ENCODE measurements at places on chromosomes 2 and 18.

- no peak for DNase-seq
Observed at GRCh38 chr2:1968209-1968987, 224.1 kb upstream of the PXDN start.

DNA sequence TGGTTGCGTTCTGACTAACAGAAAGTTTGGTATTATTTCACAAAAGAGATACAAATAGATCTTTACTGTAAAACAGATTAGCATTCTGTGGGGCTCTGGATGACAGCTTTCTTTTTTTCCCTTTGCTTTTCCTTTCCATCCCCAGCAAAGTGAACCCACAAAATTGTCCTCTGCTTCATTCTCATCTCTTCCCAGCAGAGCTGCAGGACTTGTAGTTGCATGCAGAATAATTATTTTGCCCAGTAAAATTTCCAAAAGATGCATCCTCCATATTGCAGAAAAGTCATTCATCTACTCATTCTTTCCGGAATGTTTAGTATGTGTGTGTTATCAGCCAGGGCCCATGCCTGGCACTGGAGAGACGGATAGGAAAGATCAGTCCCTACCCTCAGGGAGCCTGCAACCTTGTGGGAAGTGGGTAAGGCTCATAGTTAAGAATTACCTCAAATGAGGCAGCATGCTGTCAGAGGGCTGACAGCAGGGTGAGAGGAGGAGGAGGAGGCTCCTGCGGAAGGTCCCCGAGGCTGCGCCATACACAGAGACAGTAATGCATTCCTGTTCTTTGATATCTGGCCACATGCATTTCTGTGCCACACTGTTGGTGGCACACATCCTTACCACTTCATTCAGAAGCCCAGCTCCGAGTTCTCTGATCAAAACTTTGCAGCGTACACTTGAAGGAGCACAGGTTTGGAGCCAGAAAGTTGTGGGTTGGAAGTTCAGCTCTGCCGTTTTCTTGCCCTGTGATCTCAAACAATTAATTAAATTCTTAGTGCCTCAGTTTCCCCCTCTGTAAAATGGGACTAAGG is 225.4 kb downstream of the MYCN start:
- DNase-seq, result peak; percentile 100

DNA sequence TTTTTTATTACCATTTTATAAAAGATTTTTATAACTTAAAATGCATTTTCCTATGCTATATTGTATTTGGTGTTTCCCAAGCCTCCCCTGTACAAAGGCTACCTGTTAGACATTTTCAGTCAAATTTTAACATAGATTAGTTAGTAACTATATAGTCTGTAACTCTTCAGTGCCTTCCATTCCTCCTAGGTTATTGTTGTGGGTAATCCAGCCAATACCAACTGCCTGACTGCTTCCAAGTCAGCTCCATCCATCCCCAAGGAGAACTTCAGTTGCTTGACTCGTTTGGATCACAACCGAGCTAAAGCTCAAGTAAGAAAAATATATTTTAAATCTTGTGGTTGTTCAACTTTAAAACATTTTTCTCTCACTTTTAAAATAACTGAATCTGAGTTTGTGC is 10.2 kb downstream of the MDH1 start:
- DNase-seq, result no peak

- no peak for DNase-seq
Observed at GRCh38 chr18:77209587-77209986, 40.1 kb upstream of the GALR1 start.

GRCh38 chr2:227889336-227889735 is 17.9 kb downstream of the DAW1 start:
- no peak for DNase-seq

DNA sequence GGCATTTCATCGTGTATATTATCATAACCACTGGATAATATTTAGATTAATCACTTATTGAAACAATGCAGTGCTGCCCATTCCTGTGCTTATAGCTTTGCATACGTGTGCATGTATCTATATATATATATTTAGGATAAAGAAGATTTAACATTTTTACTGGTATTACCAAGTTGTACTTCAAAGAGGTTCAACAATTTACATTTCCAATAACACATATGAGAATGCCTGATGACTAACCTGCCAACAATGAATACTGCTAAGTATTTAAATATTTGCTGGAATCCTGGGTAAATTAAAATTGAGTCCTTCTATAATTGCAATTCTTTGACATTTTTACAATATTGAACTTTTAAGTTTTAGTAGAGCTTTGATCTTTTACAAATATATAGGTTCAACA is 111.4 kb downstream of the SLC39A10 start:
- DNase-seq, result no peak

DNA sequence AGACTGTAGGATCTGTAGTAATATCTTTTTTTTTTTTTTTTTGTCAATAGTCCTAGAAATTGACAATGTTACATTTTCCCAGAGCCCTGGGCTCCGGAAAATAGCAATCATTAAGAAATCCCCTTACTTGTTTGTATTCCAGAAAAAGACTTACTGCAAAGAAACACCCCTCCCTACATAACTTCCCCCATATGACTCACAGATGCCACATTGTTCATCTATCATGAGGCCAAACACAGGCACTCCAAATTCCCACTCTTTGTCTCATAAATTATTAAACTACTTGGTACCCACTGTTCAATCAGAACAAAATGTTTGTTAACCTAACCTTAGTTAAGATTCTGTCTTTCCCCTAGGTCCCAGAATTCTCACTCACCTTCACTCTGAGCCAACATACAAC is 53.5 kb downstream of the TEX51 start:
- no peak for DNase-seq

All from NCI-H526 (cell line).